ENCODE measurements at places on chromosomes 2 and 18.

DNA sequence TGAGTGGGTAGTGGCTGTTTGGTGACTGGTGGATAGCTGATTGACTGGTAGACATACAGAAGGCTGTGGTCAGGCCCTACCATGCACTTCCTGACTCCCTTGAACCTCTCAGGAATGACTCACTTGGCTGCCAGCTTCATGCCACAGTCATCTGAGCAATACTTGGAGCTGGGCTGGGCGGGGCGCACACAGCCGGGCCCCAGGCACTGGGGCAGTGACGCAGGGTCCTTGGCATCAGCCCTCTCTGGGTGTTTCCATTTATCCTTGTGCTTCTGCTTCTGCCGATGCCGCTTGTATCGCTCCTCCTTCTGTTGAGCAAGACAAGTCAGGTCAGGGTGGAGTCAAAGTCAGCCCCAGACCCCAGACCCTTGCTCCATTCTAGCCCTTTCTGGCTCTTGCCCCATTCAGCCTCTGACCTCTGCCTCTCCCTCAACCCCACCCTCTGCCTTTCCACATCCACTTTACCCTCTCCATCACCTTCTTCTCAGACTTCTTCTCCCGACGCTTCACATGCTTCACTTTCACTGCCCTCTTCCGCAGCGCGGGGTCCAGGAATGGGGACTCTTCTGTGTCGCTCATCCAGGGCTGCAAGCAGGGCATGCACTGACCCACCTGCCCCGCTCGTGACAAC lies 3.0 kb upstream of the MBD1 start:
- DNase-seq: no peak

DNA sequence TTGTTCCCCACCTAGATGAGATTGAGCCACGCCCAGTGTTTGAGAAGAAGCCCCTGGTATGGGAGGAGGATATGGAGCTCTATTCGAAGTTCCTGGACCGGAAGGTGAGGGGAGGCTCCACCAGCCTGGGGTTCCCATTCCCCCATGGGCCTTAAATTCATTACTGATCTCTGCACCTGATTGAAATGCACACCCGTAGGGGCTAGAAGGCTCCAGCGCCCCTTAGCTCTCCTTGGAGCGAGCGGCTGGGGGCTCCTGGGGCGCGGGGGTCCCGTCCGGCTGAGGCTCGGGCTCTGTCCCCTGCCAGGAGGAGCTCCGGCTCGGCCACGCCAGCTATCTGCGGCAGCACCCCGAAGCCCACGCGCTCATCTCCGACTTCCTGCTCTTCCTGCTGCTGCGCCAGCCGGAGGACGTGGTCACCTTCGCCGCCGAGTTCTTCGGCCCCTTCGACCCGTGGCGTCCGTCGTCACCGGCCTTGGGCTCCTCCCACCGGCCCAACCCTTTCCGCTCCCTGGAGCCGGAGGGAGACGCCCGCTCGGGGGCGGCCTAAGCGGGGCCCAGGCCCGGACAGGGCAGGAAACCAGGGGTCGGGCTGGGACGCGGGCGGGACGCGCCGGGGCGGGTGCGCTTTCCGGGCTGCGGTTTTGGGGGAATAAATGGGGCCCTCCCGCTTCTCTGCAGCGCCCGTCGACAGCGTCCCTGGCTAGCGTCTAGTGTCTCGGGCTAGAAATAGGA lies 10.9 kb downstream of the CATIP start:
- DNase-seq: peak; percentile 49

DNA sequence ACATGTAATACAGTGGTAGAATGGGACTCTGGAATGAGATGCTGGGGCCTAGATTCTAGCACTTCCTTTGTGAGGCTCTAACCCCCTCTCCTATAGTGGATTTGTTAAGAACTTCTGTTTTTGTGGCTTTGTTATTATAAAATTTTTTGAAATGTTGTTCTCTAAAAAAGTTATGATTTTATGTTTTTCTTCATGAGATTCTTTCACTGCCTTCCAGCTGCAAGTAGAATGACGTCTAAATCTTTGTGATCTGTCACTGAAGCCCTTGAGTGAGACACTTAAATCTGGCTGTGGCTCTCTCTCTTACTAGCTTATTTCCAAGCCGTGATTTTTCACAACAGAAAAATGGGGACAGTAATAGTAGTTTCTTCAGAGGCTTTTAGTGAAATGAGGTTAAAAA lies 1.6 kb downstream of the CASP8 start:
- DNase-seq: peak; percentile 50

- DNase-seq: no peak
Measured at GRCh38 chr18:7023063-7023580, 94.5 kb downstream of the LAMA1 start.

DNA sequence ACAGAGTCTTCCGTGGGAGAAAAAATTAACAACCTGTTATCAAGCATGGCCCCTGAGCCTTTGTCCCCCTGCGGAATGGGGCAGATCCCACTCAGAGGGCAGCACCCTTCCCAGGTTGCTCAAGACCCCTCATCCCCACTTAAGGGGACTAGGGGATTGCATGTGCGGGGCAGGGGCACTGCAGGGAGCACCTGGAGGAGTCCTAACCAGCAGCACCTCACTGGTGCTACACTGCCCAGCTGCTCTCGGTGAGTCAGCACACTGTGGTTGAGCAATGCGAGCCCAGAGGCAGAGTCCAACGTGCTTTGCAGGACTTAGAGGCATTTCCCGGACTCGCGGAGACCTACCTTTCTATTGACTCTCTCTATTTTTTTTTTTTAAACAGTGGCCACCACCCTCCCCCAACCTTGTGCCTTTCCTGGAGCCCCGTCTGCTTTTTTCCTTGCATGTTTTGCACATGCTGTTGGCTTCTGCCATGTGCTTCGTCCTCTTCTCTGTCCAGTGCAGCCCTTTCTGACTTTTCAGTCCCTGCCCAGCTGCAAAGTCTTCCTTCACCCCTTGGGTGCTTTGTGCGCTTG lies 74.0 kb downstream of the IL1R2 start:
- no peak for DNase-seq

All from naive thymus-derived CD8-positive, alpha-beta T cell (primary cell).